ENCODE measurements at places on chromosomes 5 and 9.

DNA sequence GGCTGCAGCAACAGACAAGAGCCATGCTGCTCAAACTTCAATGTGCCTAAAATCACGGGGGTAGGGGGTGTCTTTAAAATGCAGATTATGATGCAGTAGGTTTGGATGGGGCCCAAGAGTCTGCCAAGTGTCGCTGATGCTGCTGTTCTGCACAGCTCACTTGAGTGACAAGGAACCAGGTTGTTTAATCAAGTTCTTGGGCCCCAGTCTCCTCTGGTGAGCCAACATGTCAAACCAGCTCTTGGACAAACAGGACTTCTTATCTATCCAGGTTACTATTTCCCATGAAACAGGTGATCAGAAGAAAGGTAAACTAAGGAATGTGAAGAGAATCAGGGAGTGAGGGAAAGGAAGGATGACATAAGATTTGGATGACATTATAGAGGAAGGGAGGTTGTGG is 78.0 kb downstream of the APBA1 start:
- DNase-seq, result no peak

DNA sequence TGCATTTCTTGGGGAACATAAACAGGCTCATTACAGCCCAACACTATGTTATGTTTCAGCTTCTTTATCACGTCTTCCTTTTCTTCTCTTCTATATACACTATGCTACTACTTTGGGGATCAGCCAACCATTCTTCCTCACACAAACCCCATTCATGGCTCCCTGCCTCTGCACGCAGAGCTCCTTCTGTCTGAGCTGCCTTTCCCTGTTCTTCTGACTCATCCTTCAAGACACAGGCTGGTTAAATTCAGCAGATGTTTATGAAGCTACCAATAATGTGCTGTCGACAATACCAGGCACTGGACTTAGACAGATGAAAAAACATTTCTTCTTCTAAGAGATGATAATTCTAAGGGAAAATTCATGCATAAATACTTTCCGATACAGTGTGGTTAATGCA is 102.5 kb upstream of the TXNDC8 start:
- DNase-seq, result no peak

- DNase-seq, result peak; percentile 44
Measured at GRCh38 chr9:33263131-33264002, 1.1 kb downstream of the BAG1 start.

DNA sequence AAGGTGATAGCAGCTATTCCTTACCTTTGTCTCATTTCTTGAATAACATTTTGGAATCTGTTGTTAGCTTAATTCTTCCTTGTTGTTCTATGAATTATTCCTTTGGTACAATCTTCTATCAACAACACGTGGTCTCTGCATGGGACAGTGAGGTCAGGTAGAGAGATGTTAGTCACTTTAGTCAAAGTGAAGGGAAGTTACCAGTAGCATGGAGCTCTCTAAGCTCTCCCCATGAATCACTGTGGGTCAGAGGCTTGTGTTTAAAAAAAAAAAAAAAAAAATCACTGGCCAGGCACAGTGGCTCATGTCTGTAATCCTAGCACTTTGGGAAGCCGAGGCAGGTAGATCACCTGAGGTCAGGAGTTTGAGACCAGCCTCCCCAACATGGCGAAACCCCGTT is 116.0 kb downstream of the GOLPH3 start:
- DNase-seq, result no peak

DNA sequence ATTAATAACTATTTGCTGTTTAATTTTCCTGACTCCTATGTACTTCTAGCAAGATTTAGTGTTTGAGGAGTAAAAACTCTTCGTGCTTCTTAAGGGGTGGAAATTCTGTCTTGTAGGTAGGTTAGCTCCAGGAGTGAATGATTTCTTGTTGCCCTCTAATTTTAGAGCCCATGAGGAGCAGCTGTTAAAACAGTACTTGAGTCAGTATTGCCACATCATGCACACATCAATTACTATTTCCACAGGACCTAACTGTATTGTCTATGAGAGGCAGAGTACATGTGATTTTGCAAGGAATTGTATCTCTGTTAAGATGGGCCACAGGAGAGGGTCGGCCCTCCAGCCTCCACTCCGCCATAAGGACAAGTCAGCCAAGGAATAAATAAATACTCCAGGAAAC is 91.2 kb downstream of the PDZD2 start:
- no peak for DNase-seq

DNA sequence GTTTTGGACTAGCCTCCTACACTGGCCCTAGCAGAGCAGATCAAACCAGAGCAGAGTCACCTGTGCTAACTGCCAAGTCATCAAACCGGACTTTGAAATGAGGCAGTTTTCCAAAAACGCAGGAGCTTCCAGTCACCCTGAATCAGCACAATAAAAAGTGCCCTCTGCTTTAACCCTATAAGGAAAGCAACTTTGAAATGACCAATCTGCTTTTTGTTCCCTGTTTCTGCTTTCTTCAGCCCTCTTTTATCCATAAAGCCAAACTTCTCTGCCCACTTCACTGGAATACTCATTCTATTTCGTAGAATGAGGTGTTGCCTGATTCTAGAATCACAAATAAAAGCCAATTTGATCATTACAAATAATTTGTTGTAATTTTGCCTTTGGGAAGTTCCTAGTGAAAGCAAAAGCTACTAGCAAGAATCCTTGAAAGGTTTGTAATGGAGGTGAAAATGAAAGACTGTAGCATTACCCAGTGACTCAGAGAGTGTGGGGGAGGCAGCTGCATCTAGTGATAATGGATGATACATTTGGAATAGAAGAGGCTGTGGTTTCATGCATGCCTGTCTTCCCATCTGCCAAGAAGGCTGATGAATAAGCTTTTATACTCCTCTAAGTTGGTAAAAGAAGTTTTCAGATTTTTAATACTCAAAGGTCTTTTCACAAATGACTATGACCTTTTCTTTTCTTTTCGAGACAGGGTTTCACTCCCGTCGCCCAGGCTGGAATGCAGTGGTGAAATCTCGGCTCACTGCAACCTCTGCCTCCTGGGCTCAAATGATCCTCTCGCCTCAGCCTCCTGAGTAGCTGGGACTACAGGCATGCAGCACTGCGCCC is 14.9 kb downstream of the SPAAR start:
- no peak for DNase-seq

DNA sequence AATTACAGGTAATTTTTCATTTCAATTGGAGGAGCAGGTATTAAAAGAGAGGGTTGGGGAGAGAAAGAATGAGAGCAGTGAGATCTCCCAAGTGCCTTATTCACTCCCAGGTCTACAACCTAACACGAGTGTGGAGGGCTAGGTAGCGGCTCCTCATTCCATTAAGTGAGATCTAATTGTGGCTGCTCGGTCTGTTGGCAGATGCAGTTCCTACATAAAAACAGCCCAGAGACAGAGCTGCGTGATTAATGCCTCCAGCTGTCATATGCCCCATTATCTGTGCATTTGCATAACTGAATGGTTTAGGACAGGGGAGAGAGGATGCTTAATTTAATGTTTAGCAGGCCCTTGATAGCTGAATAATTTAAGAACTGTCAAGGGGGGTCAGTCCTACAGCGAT is 100.5 kb downstream of the PSAT1 start:
- DNase-seq, result peak; percentile 88

DNA sequence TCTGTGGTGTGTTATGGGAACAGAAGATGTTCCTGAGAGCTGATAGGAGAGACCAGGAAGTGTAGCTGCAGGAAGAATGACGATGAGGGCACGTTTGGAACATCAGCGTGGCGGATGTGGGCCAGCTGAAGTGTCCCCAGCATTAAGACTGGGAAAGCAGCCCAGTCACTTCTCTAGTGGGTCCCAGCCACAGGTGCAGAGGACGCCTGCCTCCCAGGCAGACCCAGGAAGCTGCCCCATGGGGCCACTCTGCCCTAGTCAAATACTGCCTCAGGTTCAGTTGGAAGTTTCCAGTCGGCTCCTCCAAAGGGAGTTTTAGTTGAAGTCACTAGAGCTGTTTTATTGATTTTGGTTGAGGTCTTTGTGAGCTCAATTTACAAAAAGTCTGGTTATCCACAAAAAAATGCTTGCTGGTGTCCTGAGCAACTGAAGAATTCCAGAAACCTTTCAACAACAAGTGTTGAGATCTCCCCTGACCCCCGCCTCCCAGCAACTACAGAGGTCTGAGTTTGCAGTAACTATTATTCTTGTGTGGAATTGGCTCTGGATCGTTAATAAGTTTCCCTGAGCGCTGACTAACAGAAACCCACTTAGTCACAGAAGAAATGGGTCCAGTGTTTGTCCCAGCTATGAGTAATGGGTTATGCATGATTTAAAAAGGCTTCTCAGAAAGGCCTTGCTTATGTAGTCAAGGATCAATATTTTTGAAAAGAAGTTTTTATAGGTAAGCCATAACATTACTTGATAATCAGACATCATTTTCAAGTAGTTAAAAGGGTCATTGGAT is 294.1 kb downstream of the FANCC start:
- DNase-seq, result no peak

GRCh38 chr9:21576331-21577189 is 94.4 kb upstream of the IFNE start:
- no peak for DNase-seq

DNA sequence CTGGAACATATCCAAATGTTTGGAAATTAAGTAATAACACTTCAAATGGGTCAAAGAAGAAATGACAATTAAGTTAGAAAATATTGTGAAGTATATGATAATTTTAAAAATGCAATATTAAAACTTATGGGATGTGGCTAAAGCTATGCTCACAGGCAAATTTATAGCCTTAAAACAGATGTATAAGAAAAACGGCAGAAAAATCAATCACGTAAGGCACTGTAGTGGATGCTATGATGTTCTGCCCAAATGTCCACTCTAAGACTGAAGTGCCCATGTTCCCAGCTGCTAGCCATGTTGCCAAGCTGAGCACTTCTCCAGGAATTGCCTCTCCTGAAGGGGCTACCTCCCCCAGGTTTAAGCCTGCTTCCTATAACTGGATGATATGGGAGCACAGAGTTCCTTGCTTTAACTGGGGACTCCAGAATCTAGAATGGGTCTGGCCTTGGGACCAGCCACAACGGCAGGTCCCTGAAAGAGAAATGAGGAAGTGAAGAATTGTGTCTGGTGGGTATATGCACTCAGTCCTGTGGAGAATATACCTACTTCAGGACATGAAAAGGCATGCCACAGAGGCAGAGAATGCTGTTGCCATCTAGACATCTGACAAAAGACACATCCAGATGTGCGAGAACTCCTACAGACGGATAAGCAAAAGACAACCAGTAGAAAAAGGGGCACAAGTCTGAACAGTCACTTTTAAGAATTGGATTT is 78.2 kb upstream of the RXRA start:
- DNase-seq, result no peak

GRCh38 chr9:79660615-79661014 is 88.8 kb downstream of the TLE4 start:
- peak; percentile 7 for DNase-seq

- DNase-seq, result no peak
Measured at GRCh38 chr5:96699186-96699820, 37.1 kb downstream of the CAST start.

GRCh38 chr9:132266017-132266416 is 88.8 kb downstream of the SETX start:
- DNase-seq, result no peak
